ENCODE measurements at places on chromosomes 2 and 18.

DNA sequence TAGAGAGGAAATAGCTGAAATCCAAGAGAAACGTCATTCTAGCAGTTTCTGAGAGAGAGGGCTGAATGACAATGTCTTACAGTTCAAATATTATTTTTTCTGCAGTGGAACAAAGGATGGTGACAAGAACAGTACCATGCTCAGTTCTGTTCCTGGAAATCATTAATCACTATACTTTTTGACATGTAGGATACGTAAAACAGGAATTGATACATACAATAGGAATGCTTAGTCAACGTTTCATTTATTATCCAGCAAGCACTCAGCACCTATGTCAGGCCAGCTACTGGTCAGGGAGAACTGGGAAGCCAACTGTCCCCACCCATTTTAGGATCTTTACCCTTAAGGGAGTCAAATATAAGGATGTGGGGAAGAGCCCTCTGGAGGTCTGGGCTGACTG lies 114.7 kb downstream of the DHRS9 start:
- no peak for DNase-seq

- no peak for DNase-seq
Observed at GRCh38 chr2:84846041-84846663, 34.7 kb downstream of the TRABD2A start.

DNA sequence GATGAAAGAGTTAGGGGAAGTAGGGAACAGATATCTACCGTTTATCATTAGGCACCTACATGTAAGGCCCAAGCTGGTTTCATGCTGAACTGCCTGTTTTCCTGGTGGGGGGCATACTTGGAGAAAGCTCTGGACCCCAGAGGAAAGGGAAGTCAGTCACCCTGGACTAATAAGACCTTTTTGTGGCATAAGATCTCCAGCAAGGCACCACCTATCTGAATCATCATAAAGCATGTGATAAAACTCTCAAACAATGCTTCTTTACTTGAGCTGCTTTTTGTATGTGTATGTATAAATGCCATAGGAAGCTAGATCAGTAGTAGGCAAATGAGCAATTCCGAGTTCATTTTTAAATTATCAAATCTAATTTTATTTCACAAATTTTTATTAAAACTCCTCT lies 104.8 kb downstream of the TANC1 start:
- DNase-seq = no peak

- no peak for DNase-seq
Observed at GRCh38 chr18:35073186-35074105, 32.2 kb downstream of the MAPRE2 start.

DNA sequence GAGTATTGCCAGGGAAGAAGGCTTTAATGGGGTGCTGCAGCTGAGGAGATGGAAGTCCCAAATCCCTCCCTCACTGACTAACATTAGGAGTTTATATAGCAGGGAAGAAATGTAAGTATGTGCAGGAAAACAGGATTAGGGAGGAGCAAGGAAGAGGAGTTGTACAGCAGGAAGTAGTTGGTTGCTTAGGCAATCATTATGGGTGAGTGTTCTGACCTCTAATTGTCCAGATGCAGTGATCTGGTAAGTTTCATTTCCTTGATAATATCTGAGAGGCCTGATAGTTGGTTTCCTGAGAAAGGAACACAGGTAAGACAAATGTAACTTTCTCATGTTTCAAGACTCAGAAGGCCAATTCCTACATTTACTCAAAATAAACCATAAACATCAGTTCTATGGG lies 331.9 kb upstream of the GULP1 start:
- peak; percentile 34 for DNase-seq

DNA sequence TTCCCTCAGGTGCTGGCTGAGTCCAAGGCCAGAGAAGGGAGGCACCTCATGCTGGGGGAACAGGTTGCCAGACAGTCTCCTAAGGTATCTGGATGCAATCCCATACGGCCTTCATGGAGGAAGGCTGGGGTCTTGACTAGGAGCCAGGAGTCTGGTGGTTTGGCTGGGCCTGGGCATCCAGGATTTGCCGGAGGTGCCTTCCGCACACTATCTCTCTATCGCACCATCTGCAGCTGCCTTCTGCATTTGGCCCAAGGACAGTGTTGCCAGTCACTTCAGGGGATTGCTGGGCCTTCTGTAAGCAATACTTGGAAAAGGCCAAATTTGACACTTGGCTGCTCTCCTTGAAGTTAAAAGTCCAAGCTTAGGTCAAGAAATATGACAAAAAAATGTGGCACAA lies 327.2 kb downstream of the EN1 start:
- no peak for DNase-seq

DNA sequence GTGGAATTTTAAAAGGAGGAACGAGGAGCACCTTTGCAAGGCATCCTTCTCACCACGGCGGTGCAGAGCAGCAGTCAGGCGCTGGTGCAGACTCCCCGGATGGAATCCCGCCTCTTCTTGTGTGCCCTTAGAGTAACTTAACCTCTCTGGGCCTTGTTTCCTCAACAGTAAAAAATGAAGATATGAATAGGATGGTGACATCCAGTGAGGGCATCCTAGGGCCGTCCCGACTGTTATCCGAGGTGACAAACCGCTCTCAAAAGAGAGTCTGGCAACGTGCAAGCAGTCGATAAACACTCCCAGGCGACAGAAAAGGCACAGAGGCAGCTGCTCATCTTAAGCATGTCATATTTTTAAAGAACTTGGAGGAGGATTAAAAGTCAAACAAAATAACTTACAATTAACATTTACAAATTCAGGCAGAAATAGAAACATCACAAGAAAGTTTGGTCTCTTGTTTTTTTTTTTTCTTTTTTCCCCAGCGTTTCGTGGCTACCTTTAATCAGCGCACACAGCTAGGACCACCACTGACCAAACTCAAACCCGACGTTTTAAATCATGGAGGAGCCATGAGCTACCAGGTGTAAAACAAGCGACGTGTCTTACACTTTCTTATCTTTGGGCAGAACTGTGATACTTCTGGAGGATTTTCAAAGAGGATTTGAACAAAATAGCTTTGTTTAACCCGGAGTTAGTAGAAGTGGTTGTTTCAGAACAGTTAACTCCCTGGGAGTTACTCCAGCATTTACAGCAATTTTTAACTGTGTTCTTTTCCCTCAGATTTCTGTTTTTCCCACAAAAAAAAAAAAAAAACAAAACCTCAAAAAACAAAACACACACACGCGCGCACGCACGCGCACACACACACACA lies 2.1 kb downstream of the MBP start:
- no peak for DNase-seq

DNA sequence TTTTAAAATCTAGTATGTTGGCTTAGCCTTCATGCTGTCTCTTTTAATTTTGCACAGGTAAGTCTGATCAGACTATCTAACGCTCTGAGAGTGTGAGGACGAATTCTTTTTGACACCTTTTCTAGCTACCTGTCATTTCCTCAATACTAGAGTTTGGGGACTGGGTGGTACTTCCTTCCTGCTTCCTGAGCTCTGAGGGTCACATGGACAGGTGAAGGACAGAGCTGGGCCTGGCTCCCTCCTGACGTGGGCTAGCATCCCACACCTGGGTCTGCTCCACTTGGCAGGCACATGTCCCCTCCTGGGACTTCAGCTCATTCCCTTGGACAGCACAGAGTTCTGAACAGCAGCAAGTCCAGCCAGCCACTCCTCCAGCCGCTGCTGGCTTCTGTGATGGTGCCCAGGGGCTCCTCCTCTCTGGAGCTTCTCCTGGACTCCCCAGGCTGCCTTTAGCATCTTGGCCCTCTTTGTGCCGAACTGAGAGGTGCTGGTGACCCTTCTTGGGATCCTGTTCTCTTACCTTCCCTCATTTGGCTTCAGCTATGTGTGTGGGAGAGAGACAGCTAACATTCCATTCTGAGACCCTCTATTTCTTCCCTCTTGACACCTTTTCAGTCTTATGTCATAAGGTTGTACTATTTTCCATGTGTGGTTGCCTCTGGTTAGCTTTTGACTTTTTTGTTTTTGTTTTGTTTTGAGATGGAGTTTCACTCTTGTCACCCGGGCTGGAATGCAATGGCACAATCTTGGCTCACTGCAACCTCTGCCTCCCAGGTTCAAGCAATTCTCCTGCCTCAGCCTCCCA lies 106.9 kb downstream of the B3GNT2 start:
- no peak for DNase-seq

- no peak for DNase-seq
Observed at GRCh38 chr18:48171490-48172188, 237.5 kb downstream of the ZBTB7C start.

GRCh38 chr2:234840336-234840735 lies 111.5 kb upstream of the SH3BP4 start:
- peak; percentile 97 for DNase-seq

- peak; percentile 3 for DNase-seq
Observed at GRCh38 chr2:94956797-94957391, 68.6 kb upstream of the MAL start.

DNA sequence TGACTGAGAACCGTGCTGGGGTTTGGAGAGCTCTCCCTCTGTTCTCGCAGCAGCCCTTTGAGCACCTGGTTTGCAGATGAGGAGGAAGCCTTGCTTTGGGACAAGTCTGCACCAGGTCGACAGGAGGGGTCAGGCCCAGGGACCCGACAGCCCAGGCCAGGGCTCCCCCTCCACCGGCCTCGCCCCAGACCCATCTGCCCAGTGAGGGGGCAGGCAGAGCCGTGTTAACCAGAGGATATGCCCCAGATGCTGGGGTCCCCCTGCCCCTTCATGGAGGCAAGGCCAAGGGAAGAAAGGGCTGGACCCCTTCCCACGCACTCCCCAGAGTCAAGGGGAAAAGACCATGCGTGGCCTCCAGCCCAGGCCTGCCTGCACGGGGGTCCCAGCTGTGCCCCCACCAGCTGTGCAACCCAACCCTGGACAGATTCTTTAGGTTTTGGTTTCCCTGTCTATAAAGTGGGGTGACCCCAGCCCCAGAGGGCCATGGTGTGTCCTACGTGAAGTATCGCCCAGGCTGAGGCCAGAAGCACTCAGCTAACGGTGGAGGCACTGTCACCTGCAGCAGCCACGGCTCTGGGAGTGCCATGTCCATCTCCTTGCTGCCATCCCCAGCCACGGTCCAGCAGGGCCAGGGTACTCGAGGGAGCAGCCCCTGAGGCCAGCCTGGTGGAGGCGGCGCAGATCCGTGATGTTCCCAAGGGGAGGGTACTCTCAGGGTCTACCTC lies 4.8 kb upstream of the SNED1 start:
- no peak for DNase-seq

GRCh38 chr2:144753416-144753815 lies 233.5 kb upstream of the ZEB2 start:
- no peak for DNase-seq

DNA sequence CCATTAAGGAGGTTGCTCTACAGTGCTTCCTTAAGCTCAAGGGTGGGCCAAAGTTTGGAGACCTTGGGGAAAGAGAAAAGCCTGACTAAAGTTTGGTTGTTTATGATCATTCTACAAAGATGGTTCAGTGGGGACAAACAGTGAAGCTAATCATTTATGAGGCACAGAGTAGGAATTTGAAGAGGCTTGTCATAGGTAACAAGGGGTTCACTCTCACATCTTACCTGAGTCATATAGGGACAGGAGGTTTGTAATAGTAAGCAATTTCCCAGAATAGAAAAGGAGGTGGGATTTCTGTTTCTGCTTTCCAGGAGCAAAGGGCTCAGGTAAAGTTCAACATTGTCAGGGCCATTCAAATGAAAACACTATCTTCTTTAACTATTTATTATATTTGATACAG lies 787.9 kb downstream of the CPS1 start:
- DNase-seq = no peak

DNA sequence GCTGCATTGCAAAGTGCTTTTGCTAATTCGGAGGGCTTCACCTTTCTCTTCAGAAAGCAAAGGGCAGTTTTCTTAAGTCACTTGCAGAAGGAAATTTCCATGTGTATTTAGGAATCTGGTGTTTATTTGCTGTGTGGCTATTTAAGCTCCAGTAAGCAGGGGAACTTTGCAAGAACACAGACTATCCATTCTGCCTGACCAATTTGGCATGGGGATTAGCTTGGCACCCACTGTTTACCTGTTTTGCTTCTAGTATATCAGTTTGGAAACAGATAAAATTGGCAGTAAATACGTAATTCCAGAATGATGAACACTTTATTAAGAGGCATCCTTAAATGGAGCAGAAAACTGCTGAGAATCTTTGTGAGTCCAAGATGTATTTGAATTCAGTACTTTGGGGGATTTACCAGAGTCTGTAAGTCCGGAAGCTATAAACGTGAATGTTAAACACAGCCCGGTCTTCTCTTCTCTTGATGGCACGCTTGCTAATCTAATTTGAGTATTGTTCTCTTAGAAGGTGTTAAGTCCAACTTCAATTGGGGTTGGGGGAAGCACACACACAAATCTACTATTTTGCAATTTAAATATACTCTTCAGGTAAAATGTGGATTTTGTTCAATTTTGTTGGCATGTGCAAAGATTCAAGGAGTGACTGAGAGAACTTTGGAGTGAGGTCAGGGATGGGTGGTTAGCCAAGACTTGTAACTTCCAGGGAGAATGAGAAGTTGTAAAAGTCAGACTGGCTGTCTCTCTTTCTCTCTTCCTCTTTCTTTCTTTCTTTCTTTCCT lies 650 bp downstream of the ACKR3 start:
- DNase-seq = no peak

DNA sequence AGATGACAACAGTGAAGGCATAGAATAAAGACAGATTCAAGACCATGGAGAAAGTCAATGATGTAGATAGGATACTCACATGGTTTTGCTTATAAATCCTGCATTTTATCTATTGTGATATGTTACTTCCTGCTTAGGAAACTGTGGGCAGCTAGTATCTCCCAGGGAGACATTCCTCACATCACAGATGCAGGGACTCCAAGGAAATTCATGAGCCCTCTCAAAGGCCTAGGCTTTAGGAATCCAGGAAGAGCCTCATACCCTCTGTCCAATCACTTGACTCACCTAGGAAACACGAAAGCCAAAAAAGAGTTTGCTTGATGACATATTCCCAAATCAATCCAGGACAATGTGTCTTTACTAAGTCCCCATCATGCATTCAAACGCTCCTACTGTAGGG lies 247.8 kb upstream of the KLHL29 start:
- DNase-seq = no peak

- DNase-seq = no peak
Observed at GRCh38 chr18:48751727-48752468, 198.9 kb downstream of the SMAD7 start.

DNA sequence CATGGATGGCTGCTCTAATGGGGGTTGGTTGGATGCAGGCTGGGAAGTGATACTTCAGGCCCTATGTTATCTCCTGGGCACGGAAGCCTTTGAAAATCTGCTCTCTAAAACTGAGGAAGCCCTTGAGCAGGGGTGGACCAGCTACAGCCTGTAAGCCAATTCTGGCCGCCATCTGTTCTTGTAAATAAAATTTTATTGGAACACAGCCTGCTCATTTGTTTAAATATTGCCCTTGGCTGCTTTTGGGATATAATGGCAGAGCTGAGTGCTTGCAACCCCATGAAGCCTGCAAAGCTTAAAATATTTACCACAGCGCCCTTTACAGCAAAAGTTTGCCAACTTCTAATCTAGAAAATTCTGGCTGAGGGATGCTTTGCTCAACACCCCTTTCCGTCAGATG lies 11.9 kb upstream of the IGFBP2 start:
- no peak for DNase-seq

GRCh38 chr18:48538531-48539405 lies at the start of gene CTIF:
Gene CTIF, plus strand, starts transcription at chr18:48539031. Its CDS starts 80,535 bp downstream, at chr18:48619566.
- peak; percentile 87 for DNase-seq

DNA sequence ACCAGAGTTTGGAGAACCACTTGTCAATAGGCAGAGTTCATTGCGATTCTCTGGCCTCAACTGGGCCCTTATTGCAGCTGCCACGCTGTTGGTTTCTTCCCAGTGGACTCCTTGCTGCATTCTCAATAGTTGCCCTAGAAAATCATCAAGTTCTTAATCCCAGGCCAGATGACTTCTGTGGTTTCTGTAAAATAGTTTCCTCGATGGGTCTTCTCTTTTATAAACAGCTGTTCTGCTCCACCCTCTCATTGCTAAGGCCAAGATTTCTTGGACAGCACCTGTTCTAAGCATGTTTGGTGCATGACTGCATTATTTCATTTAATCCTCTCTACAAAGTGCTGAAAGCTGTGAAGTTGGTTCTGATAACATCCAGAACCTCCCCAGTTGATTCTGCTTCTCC lies 131.0 kb downstream of the BCL2L11 start:
- DNase-seq = no peak

Data from Caki2 (cell line).